ENCODE measurements at places on chromosomes 1 and 21. TPM values are rescaled to one million over a fixed set of nuclear protein-coding genes. Genes with fewer than 3 reads are reported as not detected.

Gene RIMKLA
- total RNA-seq: 3.5 TPM

DNA sequence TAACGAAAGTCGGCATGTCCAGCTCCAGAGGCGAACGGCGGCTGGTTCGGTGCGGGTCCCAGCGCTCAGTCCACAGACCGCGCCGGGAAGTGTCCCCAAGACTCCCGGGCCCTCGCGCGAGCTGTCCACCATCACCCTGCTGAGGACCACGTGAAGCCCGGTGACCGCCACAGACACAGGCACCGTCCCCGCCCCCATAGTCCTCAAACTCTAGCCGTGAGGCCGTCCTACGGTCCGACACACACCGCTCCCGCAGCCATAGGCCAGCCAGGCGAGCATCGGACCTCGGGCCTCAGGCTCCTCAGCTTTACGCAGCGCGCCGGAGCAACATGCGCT is 535 bp downstream of the SETD4 start:
- no peak for DNase-seq

DNA sequence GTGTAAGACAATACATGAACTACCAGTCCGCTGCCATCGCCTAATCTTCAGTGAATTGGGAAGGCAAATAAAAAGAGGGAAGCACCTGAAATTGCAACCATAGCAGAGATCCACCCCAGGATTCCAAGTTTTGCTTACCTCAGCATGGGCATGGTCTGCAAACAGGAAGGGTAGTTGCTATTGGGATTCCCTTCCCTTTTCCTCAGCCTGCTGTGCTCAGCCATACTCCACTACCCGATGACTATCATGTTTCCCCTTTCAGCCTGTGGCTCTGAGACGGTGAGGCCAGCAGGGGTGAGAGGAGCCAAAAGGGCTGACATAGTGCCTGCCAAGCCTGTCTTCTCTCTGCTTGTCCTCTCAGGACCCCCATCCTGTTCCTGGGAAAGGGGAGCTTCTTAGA is 64.2 kb downstream of the GPR137B start:
- no peak for DNase-seq

Gene RPS6KC1
- total RNA-seq: 22.3 TPM

GRCh38 chr21:44946254-44947041 is 6.6 kb downstream of the SLX9 start:
- DNase-seq: no peak

DNA sequence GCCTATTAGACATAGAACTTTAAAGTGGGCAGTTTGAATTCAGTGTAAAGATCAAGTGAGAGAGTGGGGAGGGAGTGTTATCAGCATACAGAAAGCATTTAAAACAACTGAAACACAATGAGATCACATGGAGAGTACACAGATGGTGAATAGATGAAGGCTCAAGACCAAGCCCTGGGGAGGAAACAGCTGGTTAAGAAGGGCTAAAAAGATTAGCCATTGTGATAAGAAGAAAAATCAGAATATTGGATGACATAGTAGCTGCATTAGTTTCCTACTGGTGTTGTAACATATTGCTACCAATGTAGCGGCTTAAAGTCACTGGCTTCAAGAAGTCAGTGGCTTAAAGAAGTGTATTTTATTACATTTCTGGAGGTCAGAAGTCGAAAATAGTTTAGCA is 443.4 kb upstream of the RGS18 start:
- no peak for DNase-seq
